ENCODE measurements at places on chromosomes 1 and 21.

GRCh38 chr21:32907521-32907920, 118.2 kb upstream of the OLIG2 start:
- DNase-seq = no peak

- DNase-seq = no peak
These were observed 15.2 kb downstream of the WLS start for GRCh38 chr1:68217060-68217554.

DNA sequence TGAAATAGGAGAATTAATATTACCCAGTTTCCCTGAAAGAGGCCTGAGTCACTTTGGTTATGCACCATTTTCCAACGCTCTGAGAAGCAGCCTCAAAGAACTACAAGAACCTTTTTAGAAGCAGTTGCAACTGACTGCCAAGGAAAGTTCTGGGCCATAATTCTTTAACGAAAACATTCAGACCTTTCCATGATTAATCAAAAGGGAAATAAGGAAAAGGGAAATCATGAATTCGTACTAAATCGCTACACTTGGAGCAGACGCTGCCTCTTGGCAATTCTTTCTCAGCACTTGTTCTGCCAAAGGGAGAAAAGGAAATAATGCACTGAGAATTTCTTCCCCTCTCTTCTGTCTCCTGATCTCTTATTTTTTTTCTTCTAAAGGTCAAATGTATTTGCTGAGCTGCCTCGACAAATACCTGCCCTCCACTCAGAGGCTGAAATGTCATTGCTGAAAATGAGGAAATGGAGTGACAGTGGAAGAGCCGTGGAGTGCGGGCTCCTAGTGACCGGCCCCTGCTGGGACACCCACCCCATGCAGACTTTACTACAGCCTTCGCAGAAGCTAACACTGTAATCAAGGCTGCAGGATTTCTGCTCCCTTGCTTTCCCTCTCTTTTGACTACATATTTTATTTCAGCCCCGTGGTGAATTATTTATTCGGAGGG, 67.9 kb upstream of the GALNT2 start:
- no peak for DNase-seq

GRCh38 chr21:16279731-16280581, 550.2 kb downstream of the USP25 start:
- DNase-seq = peak; percentile 42

Measured in heart left ventricle (tissue), 16 donors.